ENCODE measurements at places on chromosomes 3 and 15.

DNA sequence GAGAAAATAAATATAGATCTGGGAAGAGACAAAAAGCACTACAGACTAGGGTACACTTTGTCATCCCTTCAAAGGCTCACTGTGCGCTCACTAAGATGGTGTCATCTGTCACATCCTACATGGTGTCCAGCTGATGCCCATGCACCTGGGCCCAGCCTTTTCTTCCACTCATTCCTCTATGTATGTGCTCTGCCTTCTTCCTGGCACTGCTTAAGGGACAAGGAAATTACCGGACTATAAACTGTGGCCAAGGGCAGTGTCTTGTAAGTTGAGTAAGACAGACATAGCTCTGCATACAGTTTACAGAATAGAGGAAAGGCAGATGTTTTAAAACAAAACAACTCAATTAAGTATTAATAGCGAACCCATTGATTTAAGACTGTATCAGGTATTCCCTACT is 52.9 kb downstream of the ARHGAP31 start:
- DNase-seq, result no peak

DNA sequence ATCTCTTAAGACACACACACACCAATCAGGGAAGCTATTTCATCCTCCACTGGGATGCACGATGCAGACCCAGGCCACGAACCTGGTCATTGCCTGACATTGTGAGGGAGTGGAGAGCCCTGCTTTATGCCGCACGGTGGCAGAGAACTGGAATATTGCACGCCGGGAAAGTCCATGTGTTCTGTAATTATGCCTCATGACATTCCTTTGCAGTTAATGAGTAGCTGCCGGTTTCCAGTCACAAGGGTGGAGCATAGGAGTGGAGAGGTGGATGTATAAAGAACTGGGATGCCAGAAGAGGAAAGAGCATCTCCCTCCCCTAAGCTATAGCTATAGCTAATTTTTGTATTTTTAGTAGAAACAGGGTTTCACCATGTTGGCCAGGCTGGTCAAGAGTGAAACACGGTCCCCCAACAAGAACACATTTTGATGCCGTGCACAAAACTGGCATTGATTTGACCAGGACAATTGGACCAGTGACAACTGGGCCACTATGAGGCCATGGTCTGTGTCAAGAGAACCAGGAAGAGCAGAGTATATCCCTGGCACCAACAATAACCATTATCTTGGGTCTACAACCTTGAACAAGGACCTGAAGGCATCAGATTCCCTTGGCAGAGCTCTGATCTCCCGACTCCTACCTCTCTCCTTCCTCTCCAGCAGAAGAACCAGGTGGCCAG is 51.4 kb downstream of the SH3BP5 start:
- no peak for DNase-seq

- no peak for DNase-seq
Observed at GRCh38 chr3:86814918-86815655, 175.9 kb downstream of the VGLL3 start.

DNA sequence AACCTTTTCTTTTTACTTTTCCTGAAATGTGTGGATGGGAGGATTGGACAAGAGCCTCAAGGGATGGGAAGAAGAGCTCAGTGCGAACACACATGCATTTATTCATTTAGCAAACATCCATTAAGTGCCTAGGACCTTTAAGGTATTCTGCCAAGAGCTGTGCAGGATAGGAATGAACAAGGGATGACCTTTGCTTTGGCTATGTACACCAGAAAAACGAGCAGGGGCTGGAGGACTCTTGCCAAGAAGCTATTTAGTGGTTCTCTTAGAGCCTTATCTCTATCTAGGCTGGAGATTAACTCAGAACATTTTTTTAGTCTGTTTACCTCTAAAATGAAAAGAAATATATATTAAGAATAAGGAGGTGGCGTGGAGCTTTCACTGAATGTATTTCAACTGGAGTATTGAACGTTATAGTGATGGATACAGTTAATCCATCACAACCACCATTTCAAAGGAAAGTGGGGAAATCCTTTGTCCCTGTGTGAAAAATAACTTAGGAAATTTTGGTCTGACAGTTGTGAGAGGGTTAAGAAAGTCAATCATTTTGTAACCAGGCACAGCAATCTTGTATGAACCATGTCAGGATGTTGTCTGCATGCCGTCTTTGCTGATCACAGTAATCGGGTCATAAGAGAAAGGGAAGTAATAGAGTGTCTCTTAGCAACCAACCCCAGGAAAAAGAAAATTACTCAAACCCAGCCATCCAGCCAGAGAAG is 279.0 kb downstream of the LPP start:
- no peak for DNase-seq

- no peak for DNase-seq
Observed at GRCh38 chr3:190260301-190260700, 61.9 kb downstream of the CLDN1 start.

DNA sequence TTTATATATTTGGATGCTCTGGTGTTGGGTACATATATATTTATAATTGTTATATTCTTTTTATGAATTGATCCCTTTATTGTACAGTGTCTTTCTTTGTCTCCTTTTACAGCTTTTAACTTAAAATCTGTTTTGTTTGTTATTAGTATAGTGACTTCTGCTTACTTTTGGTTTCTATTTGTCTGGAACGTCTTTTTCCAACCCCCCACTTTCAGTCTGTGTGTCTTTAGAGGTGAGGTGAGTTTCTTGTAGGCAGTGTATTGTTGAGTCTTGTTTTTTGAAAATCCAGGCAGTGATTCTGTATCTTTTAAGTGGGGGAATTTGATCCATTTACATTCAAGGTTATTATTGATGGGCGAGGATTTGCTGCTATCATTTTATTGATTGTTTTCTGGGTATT is 62.0 kb downstream of the AP4E1 start:
- DNase-seq, result no peak

DNA sequence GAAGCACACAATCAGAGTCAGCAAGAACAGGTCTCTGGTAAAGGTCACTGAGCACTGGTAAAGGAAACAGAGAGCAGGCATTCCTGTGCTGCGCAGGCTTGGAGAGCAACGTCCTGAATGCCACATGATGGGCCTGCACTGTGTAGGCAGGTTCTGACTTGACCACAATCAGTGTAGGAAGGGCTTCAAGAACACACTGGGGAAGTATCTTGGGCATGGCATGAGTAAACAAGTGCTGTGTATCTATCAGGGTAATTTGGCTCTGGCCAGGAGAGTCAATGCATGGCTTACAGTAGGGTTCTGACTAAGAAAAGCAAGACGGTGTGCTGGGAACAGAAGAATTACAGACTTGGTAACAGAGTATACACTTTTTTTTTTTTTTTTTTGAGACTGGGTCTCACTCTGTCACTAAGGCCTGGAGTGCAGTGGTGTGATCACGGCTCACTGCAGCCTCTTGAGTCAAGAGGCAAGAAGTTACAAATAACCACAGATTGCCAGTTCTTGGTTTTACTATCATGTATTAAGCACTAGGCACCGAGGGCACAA is 30.6 kb downstream of the TBC1D2B start:
- no peak for DNase-seq

Data from NCI-H1930 (cell line).